ENCODE measurements at places on chromosomes 6 and 20.

GRCh38 chr6:170222498-170223471 lies 68.1 kb downstream of the DLL1 start:
- DNase-seq = no peak

DNA sequence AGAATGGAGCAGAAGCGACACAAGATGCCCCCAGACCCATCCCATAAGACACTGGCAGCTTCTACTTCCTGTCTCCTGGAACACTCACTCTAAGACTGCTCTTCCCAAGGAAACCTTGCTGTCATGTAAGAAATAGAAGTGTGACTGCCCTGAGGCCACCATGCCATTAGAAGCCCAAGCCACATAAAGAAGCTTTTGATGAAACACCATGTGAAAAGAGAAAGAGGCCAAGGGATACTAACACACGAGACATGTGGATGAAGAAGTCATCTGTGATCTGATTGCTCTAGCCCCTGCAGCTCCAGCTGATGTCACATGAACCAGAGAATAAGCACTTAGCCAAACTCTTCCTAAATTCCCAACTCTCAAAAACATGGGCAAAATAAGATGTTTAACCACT lies 117.9 kb upstream of the PCSK2 start:
- DNase-seq = no peak

- DNase-seq = no peak
Measured at GRCh38 chr6:14876778-14877613, 368.9 kb upstream of the JARID2 start.

GRCh38 chr20:23096097-23096496 lies 10.0 kb upstream of the CD93 start:
- DNase-seq = no peak

- DNase-seq = no peak
Measured at GRCh38 chr20:51529081-51529681, 13.3 kb downstream of the NFATC2 start.

GRCh38 chr20:58461899-58462298 lies 53.3 kb downstream of the APCDD1L start:
- no peak for DNase-seq

DNA sequence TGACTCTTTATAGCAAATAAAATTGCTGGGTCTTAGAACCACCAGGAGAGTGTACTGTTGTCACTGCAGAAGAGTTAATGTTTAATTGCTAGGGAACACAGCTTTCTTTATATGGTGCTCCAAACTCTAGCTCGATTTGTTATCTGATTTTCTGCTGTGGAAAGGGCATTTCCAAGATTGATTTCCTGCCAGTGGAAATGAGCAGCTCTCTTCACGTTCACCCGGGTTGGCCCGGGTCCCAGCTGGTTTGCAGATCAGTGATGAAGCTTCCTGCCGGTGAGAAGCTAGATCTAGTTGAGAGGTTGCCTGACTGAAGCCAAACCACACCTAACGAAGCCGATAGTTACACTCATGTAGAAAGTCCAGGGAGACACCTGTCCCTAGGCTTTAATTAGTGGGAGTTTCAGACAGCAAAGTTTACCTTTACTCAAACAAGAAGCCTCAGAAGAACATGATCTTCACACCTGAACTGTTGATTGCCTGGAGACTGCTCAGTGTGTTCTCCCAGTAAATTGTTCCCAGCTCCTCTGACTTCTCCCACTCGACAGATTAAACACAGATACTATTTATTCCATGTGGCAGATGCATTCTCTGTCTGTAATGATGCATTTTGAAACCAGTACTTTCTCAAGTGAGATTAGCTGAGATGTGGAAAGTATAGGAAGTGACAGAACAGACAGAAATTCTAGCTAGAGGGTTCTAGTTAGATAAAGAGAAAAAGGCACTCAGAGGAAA lies 27.8 kb downstream of the PAQR8 start:
- DNase-seq = no peak

GRCh38 chr6:34278833-34279232 lies 30.0 kb upstream of the SMIM29 start:
- no peak for DNase-seq

DNA sequence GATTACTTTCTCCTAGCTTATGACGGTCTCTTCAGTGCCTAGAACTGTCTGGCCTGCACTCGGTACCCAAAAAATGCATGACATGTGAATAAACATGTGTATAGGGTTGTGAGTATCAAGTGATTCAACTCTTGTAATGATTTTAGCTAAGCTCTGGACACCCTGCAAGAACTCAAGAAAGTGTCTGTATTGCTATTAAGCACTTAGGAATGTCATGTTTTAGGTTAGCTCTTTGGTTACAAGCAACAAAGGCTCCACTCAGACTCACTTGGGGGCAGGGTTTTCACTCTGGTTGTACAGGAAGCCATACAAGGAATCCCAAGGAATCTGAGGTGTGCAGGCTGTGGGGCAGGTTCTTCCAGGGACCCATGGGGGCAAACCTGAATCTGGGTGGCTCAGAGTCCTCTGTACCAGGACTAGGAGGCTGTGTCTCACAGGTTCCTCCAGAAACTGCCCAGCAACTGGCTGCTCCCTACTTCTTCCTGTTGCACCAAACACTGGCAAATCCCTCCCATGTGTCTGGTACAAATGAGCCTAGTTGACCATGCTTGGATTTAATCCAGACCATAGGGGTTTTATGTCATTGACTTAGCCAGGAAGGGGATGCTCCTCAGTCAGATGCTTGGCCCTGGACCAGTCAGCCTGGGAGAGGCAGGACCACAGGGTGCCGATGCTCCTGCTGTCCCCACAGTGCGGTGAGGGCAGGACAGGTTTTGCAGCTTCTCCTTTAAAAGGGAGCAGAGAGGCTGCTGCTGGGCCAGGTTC lies 77.9 kb upstream of the CDH4 start:
- DNase-seq = no peak
